ENCODE measurements at places on chromosomes 7 and 10.
A peak's percentile ranks its signal among the peaks of the same experiment; 100 is the strongest.

- DNase-seq, result peak; percentile 44
Measured at GRCh38 chr10:132836832-132837540, 51.0 kb upstream of the NKX6-2 start.

- no peak for DNase-seq
Measured at GRCh38 chr7:87414794-87415188, 60.7 kb downstream of the ABCB4 start.

DNA sequence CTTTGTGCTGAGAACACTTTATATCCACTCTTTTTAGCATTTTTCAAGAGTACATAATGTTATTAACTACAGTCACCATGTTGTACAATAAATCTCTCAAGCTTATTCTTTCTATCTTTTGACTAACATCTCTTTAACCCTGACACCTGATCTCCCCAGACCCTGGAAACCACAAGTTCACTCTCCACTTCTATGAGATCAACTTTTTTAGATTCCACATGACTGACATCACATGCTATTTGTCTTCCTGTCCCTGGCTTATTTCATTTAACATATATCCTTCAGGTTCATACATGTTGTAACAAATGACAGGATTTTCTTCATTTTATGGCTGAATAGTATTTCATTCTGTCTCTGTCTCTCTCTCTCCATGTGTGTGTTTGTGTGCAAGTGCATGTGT is 15.5 kb downstream of the SLC13A1 start:
- no peak for DNase-seq

DNA sequence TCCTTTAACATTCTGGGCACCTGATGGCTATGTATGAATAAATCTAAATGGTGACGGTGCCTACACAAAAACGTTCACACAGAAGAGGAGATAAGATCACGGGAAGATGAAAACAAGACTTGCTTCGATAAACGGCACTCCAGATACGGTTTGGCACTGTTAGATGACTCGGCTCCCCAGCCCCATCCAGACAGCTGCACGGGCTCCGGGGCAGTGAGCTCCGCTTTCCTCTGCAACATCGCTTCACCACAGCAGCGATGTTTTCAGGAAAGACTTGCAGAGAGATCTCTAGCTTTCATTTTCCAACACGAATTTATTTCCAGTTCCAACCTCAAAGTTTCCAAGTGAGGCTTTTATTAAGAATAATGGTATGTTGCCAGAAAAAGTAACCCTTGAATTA is 132.1 kb downstream of the KLF6 start:
- no peak for DNase-seq

GRCh38 chr7:127021019-127021738 is 231.6 kb downstream of the GRM8 start:
- DNase-seq, result no peak

DNA sequence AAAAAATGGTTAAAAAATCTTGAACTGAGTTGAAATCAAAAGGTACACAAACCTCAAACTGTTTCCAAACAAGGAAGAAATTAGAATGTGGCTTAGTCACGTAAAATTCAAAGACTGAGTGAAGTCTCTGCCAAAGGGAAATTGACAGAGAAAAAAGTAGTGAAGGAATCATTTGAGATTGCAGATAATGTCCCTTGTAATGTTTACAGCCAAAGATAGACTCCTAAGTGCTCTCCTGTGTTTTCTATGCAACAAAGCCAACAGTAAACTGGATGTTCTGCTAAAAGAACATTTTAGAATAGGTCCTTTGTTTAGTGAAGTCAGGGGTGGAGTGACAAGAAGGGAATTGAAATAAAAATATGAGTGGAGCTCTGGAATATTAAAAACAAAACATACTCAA is 117.9 kb downstream of the ITGA8 start:
- no peak for DNase-seq

DNA sequence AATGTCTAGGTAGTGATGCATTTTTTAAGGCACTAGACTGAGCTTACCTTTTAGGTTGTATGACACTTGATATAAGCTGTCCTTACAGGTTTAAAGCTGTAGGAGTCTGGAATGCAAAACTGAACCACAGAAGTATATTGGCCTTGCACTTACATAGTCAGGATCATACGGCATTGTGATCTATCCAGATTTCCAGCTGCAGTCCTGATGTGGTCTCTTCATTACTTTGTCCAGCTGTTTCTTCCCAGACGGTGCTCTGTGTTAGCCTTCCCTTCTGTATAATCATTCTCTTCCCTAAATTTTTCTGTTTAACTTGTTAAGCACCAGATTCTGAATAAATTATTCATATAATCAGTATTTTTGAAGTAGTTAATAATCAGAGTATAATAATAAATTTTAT is 67.1 kb downstream of the AUTS2 start:
- DNase-seq, result no peak

- DNase-seq, result no peak
Measured at GRCh38 chr10:35824704-35825103, 182.6 kb upstream of the FZD8 start.

- DNase-seq, result no peak
Measured at GRCh38 chr10:570628-571163, 118.8 kb downstream of the DIP2C start.

- DNase-seq, result no peak
Measured at GRCh38 chr7:40656349-40656748, 521.5 kb downstream of the SUGCT start.

GRCh38 chr7:158944195-158944594 is 87.8 kb downstream of the DYNC2I1 start:
- no peak for DNase-seq

DNA sequence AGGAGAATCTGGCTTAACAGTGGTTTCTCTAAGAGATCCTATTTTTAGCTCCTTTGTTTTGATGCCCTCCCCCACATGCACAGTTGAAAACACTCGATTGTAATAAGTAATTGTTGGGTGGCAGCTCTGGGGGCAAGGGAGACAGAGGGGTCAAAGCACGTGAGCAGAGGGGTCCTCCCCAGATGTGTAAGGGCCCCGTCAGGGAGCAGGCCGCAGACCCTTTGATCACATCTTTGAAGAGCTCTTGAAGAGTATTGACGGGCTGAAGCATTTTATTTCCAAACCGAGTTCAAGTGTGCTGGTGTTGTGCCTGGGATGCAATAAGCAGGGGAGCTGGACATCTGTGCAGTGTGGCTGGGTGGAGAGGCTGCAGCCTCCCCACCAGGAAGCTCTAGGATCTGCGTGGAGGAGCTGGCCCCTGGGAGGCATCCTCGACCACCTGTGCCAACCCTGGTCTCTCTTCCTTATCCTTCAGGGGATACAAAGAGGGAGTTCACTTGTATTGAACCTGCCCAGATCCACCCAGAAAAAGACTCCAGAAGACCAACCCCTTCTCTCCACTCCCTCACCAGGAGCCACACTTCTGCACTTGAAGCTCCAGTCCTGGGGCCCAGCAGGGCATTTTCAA is 473.0 kb upstream of the MGMT start:
- no peak for DNase-seq

GRCh38 chr10:104046651-104047050 is 39.0 kb downstream of the COL17A1 start:
- DNase-seq, result no peak

DNA sequence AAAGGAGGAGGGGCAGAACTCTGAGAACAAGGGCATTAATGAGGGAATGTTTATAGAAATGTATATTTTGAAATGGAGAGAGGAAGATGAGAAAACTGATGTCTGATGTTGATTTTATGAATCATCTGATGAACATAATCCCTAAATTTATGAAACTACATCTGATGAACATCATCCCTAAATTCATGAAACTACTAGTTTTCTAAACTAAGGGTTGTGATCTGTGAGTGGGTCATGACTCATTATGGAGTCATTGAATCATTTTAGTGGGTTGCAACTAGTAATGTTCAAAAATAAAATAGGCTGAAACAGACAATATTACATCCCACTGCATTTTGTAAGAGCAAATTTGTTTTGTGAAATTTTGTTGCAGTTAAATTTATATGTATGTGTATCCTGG is 442.6 kb upstream of the TEX47 start:
- DNase-seq, result no peak

GRCh38 chr7:43193893-43194292 is 81.4 kb downstream of the HECW1 start:
- DNase-seq, result no peak

- no peak for DNase-seq
Measured at GRCh38 chr10:117720931-117721835, 178.6 kb downstream of the EMX2 start.

DNA sequence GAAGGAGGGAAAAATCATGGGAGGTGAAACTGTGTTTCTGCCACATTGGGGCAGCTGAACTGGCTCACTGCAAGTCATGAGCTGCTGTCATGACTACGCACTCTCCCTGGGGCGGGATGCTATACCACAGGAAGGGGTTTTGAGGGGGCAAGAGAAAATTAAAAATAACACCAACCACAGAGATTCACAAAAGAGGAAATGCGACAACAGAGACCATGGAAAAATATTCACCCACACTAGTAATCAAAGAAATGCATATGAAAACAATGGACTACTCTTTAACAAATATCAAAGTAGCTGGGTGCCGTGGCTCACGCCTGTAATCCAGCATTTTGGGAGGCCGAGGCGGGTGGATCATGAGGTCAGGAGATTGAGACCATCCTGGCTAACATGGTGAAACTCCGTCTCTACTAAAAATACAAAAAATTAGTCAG is 65.2 kb upstream of the TM9SF3 start:
- no peak for DNase-seq

GRCh38 chr7:90892213-90892612 is 296.1 kb downstream of the CDK14 start:
- DNase-seq, result no peak

- DNase-seq, result no peak
Measured at GRCh38 chr10:89633484-89633883, 11.6 kb downstream of the PANK1 start.

DNA sequence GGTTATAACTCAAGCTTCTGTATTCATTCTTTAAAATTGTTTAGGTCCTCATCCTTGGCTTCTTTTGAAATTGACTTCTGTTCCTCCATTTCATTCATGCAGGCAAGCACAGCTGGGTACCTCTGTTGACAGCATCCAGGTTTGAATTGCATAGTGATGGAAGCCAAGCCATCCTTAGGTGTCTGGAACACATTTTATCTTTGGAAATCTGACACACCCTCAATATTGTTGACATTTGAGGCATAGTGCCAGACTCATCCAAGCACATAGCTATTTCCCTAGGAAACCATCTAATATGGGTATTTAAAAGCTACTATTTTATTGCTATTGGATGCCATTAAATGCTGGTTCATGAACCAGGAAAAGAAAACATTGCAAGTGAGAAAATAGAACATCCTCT is 142.1 kb upstream of the PTPRZ1 start:
- no peak for DNase-seq

- no peak for DNase-seq
Measured at GRCh38 chr10:66604195-66604594, 321.6 kb upstream of the LRRTM3 start.

GRCh38 chr10:113216102-113216501 is 266.1 kb downstream of the TCF7L2 start:
- DNase-seq, result no peak

- DNase-seq, result no peak
Measured at GRCh38 chr10:79098596-79099015, 29.8 kb downstream of the ZMIZ1 start.

GRCh38 chr10:18418541-18419215 is 232.7 kb downstream of the NSUN6 start:
- DNase-seq, result no peak

DNA sequence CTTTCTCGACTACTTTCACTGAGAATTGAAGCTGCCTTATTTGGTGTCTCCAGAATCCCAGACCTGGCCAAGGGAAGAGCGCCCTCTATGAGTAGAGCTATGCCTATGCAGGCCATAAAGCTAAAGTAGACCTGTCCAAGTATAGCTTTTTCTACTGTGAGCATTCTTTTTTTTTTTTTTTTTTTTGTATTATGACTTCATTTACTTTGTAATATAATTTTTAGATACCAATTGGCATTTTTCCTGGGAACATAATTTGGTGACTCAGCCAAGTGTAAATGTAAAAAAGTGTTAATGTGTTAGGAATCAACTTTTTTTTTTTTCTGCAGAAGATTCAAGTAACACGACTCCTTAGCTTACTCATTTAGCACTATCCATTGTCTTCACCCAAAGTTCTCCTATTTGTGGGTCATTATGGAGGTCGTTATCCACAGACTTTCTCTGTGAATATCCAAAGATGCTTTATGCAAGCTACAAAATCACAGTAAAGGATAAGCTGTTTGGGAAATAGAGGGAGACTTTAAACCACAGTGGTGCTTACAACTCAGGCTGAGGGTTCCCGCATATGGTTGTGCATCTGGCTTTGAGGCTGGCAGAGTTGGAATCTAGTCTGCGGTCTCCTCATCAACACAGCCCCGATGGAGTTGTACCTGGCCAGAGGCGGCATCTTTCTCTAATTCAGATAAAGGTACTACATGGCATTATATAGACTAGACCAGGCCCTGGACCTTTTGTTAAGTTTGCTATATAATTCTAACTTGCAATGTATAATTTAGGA is 1040.2 kb upstream of the SORCS1 start:
- DNase-seq, result no peak

DNA sequence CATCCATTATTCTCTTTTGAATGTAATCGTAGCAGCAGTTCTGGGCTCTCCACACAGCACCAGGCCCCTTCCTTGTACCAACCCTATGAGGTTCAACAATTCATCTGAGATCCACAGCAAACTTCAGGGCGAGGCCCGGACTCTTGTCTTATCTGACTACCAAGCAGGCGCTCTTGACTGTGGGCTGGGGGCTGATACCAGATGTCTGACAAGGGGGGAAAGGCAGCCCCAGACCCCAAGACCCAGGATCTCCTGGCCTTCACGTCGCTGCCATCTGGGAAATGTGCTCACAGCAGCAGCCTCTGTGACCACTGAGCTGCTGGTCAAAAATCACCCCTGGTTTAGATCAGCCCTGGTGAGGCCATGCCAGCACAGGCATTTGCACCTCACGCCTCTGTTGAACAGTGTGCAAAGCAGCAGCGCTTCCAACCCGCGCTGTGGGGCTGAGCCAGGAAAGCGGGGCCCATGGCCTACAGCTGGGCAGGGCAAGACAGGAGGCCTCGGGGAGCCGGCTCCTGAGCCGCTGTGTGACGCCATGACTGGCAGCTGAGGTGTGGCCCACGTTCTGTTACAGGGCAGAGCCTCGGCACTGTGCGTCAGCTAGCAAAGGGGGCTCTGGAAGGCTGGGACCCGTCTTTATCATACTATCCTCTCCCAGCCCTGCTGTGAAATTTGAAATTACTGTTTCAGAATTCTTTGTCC is 143.9 kb downstream of the PAXIP1 start:
- no peak for DNase-seq

GRCh38 chr10:33199731-33200232 is 134.7 kb downstream of the NRP1 start:
- no peak for DNase-seq

DNA sequence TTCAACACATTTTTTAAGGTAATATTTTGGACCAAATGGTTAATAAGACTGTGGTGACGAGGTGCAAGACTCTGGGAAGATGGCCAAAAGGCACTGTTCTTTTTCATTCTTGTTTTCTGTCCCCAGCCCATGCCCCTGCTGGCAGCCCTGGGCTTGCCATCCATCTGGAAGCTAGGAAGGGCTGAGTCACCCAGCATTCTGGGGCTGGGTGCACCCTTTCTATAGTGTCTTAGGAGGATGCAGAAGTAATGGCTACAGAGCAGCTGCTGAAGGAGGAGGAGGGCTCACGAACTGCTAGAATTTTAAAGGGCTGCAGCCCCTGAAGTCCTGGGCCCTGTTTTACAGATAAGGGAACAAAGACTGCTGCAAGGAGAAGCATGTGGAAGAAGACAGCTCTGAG is 42.8 kb upstream of the ZNF32 start:
- DNase-seq, result no peak
